GM12878 (cell line): ENCODE measurements at places on chromosomes 2 and 18.

- H3K4me1 ChIP-seq: no peaks in the 10 kb centered on the region
- DNase-seq: no peak
- no peak overlapping the region for H3K27ac ChIP-seq
- no peak overlapping the region for H3K4me3 ChIP-seq
- H3K36me3 ChIP-seq: no peaks in the 10 kb centered on the region
These were observed 209.0 kb downstream of the EN1 start for GRCh38 chr2:118638453-118638852.

DNA sequence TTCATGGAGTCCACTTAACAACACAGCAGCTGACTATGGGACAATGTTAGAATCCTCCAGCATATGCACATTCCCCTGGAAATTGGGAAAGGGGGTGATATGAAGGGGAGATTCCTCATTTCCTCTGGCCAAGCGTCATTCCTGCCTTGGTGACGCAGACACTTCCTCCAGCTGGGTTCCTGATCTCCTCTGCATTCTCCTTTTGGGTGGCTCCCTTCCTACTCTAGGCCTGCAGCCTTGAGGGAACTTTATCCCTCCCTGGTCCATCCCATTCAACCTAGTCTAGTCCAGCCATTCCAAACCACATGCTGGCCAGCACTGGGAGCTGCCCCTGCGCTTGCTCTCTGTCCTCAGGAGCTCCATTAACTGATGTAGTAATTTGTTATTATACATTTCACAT, 216.8 kb downstream of the VAPA start:
- peaks cover 7% of the 10 kb centered on the region for H3K27me3 ChIP-seq
- no peak overlapping the region for H3K27ac ChIP-seq
- no peaks in the 10 kb centered on the region for H3K4me1 ChIP-seq
- DNase-seq: no peak

- no peaks in the 10 kb centered on the region for H3K27me3 ChIP-seq
- H3K4me1 ChIP-seq: peaks cover 28% of the 10 kb centered on the region
- DNase-seq: no peak
- no peak overlapping the region for H3K4me3 ChIP-seq
These were observed 74.2 kb upstream of the ID2 start for GRCh38 chr2:8607606-8608005.

GRCh38 chr18:11986061-11986460, 4.8 kb downstream of the IMPA2 start:
- DNase-seq: no peak
- no peak overlapping the region for H3K4me3 ChIP-seq
- H3K27me3 ChIP-seq: no peaks in the 10 kb centered on the region

- H3K27me3 ChIP-seq: no peaks in the 10 kb centered on the region
- no peak overlapping the region for H3K4me3 ChIP-seq
- H3K27ac ChIP-seq: no peak overlapping the region
- H3K4me1 ChIP-seq: no peaks in the 10 kb centered on the region
These were observed 173.7 kb downstream of the DOK6 start for GRCh38 chr18:69574401-69574800.

- H3K4me3 ChIP-seq: no peak within 1 kb of the TSS
- peaks cover 3% of the 10 kb centered on the region; the same call in 1 of the 2 replicates for H3K27me3 ChIP-seq
- no peak for DNase-seq
- H3K36me3 ChIP-seq: no peaks in the 10 kb centered on the region
These were observed at the start of gene ALKAL2 for GRCh38 chr2:287911-288757. TSS of gene ALKAL2 (minus strand) at chr2:288091. CDS start at chr2:287835, 256 bp downstream.

- no peak overlapping the region for H3K4me3 ChIP-seq
- H3K27me3 ChIP-seq: no peaks in the 10 kb centered on the region
- H3K27ac ChIP-seq: no peak overlapping the region
- H3K4me1 ChIP-seq: no peaks in the 10 kb centered on the region
- no peaks in the 10 kb centered on the region for H3K36me3 ChIP-seq
These were observed 36.9 kb upstream of the KLF7 start for GRCh38 chr2:207202645-207203044.

DNA sequence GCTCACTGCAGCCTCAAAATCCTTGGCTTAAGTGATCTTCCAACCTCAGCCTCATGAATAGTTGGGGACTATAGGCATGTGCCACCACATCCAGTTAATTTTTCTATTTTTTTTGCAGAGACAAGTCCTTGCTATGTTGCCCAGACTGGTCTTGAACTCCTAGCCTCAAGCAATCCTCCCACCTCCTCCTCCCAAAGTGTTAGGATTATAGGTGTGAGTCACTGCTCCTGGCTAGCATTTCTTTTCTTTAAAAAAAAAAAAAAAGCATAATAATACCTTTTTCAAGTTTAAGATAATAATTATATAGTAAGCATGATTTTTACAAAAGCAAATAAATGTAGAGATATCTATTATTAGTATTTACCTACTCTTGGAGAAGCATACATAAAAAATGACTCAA, 36.1 kb downstream of the PPP4R1 start:
- DNase-seq: no peak
- H3K4me1 ChIP-seq: no peaks in the 10 kb centered on the region
- no peaks in the 10 kb centered on the region for H3K27me3 ChIP-seq
- peaks cover 12% of the 10 kb centered on the region; the same call in 1 of the 2 replicates for H3K36me3 ChIP-seq
- H3K27ac ChIP-seq: no peak overlapping the region

- no peak overlapping the region for H3K27ac ChIP-seq
- no peaks in the 10 kb centered on the region; the same call in 1 of the 2 replicates for H3K36me3 ChIP-seq
- peaks cover 19% of the 10 kb centered on the region; the same call in 1 of the 2 replicates for H3K4me1 ChIP-seq
- peak; percentile 11 for DNase-seq
These were observed 27.5 kb downstream of the EML4 start for GRCh38 chr2:42196403-42197267.

DNA sequence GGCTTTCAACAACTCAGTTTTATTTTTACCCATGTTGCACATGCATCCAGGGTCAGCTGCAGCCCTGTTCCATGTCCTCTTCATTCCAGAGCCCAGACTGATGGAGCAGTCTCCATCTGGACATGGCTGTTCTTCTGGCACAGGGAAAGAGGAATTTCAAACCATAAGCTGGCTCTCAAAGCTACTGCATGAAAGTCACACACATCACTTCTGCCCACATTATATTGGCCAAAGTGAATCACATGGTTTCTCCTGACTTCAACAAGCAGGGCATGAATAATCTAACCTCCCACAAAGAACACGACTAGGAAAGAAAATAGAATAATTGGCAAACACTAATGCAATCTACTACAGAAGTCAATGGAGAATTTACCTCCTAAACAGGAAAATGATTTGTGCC, 94.2 kb downstream of the FTCDNL1 start:
- no peaks in the 10 kb centered on the region for H3K27me3 ChIP-seq
- H3K4me3 ChIP-seq: no peak overlapping the region
- H3K27ac ChIP-seq: no peak overlapping the region
- no peaks in the 10 kb centered on the region for H3K36me3 ChIP-seq

GRCh38 chr2:236960531-236960930, 125.2 kb upstream of the COPS8 start:
- no peak for DNase-seq
- H3K27ac ChIP-seq: no peak overlapping the region
